ENCODE measurements at places on chromosomes 1 and 21. TPM values are rescaled to one million over a fixed set of nuclear protein-coding genes. Genes with fewer than 3 reads are reported as not detected.

MIXL1 gene
- not detected for total RNA-seq

IL20 gene
- not detected for total RNA-seq

AIRE gene
- total RNA-seq: not detected

DNA sequence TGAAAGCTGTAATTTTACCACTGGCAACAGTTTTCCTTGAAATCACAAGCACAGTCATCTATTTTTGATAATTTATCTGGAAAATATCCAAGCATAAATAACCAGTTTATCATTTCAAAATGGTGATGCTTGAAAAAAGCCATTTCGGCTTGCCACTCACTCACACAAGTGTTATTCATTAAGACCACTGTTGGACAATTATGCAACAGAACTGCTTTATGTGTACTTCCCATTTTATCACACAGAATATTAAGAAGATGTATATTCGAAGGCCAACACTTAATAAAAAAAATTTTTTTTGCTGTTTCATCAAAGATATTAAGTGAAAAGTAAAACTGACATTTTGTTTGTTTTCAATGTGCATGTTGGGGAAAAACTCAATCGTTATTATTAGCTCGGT, 62.3 kb downstream of the EIF4G3 start:
- H3K4me1 ChIP-seq: no peaks in the 10 kb centered on the region
- DNase-seq: no peak
- H3K27ac ChIP-seq: no peak overlapping the region
- no peaks in the 10 kb centered on the region for H3K36me3 ChIP-seq
- H3K4me3 ChIP-seq: no peak overlapping the region

DNA sequence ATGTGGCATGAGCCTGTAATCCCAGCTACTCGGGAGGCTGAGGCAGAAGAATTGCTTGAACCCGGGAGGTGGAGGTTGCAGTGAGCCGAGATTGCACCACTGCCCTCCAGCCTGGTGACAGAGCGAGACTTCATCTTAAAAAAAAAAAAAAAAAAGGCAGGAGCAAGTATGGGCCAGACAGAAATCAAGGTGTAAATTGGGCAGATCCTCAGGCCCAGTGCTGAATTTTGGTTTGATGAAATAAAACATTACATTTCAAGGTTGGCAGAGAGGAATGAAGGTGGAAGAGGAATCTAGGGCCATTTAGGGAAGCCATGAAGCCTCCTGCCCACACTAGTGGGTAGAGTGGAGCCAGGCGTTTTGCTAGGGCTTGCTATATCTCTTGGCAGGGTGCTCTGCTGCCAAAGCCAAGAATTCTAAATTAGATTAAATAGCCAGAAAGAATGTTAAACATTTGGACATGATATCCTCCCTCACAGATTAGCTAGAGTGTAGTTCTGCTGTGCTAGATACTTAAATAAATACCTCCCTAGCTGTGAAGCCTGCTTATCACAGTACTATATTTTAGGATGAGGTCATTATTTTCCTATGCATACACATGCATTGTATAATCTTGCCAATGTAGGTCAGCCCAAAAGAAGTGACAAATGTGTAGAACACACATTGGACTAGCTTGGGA, 16.6 kb upstream of the LGALS8 start:
- no peaks in the 10 kb centered on the region for H3K4me1 ChIP-seq
- no peaks in the 10 kb centered on the region for H3K27me3 ChIP-seq
- H3K36me3 ChIP-seq: no peaks in the 10 kb centered on the region
- no peak for DNase-seq
- H3K27ac ChIP-seq: no peak overlapping the region
- H3K4me3 ChIP-seq: no peak overlapping the region

DNA sequence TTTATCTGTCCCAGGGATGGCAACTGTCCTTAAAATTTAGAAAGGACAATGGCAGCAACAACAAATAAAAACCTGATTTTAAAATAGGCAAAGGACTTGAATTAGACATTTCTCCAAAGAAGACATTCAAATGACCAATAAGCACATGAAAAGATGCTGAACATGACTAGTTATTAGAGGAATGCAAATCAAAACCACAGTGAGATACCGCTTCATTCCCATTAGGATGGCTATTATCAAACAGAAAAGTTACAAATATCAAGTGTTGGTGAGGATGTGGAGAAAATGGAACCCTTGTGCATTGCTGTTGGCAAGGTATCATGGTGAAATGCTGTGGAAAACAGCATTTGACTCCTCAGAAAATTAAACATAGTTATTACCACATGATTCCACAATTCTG, 120.7 kb downstream of the CRB1 start:
- no peaks in the 10 kb centered on the region for H3K4me1 ChIP-seq
- no peak overlapping the region for H3K4me3 ChIP-seq
- H3K27ac ChIP-seq: no peak overlapping the region
- no peaks in the 10 kb centered on the region for H3K36me3 ChIP-seq

DNA sequence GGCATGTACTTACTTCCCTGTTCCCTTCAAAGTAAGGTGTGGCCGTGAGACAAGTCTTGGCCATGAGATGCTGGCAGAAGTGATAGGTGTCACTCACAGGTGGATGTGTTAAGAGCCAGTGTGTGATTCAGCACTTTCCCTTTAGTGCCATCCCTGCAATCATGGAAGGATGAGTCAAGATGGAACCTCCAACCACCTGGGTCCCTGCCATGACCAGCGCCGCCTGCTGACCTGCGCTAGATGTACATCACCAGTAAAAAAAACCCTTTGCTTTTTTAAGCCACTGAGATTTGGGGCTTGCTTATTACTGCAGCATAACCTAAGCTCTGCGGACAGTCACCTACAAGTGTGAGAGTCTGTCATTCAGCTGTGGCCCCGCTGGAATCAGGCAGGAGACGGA, 71.7 kb downstream of the TOMM20 start:
- no peak overlapping the region for H3K4me3 ChIP-seq
- H3K27me3 ChIP-seq: no peaks in the 10 kb centered on the region
- no peak overlapping the region for H3K27ac ChIP-seq
- H3K4me1 ChIP-seq: peaks cover 3% of the 10 kb centered on the region

GRCh38 chr21:26819740-26820324, 25.4 kb downstream of the ADAMTS1 start:
- H3K4me3 ChIP-seq: no peak overlapping the region
- H3K4me1 ChIP-seq: peaks cover 7% of the 10 kb centered on the region
- H3K36me3 ChIP-seq: no peaks in the 10 kb centered on the region
- H3K27ac ChIP-seq: no peak overlapping the region
- DNase-seq: no peak
- H3K27me3 ChIP-seq: no peaks in the 10 kb centered on the region

SEMA4A gene
- total RNA-seq: 15.8 TPM

DNA sequence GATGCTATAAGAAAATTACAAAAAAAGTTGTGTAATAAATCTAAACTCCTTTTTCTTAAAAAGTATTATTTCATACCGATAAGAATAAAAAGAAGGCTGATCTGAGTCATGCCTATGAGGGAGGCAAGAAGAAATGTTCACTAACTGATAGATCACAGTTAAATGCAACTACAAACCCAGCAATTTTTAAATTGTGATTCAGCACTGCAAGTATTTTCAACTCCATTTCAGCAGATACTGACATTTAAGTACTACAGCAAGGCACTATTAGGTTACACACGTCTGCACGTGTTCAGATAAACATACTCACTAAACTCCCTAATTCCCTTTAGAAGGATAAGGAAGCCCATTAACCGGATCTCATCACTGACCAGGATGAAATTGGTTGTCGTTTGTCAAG, 213.3 kb upstream of the ZRANB2 start:
- H3K4me1 ChIP-seq: no peaks in the 10 kb centered on the region
- H3K36me3 ChIP-seq: no peaks in the 10 kb centered on the region
- no peak for DNase-seq
- no peak overlapping the region for H3K4me3 ChIP-seq

VAV3 gene
- 7.7 TPM for total RNA-seq

FCRL6 gene
- not detected for total RNA-seq

GRCh38 chr1:163768576-163768975, 446.8 kb downstream of the NUF2 start:
- no peaks in the 10 kb centered on the region for H3K4me1 ChIP-seq
- H3K4me3 ChIP-seq: no peak overlapping the region
- H3K27me3 ChIP-seq: no peaks in the 10 kb centered on the region
- H3K27ac ChIP-seq: no peak overlapping the region
- no peak for DNase-seq

DNA sequence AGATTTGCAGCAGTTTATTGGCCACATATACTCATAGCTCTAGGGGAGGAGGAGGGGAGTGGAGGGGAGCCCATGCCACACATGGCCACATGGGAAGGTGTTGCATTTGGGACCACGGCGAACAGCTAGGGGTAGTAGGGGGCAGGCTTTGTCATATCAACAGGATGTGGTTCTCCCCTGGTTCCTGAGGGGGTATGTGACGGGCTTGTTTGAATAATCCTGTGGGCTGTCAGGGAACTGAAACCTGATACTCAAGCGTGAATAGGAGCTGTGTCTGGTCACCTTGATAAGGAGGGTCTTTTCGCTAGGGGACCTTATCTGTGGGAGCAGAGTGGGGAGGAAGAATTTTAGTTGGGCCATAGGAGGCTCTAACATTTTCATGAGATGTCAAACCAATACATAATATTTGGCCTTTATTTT, 264.7 kb downstream of the CTH start:
- H3K4me3 ChIP-seq: no peak overlapping the region
- H3K36me3 ChIP-seq: no peaks in the 10 kb centered on the region
- H3K27ac ChIP-seq: no peak overlapping the region
- DNase-seq: no peak
- H3K27me3 ChIP-seq: no peaks in the 10 kb centered on the region
- H3K4me1 ChIP-seq: peaks cover 7% of the 10 kb centered on the region

DNA sequence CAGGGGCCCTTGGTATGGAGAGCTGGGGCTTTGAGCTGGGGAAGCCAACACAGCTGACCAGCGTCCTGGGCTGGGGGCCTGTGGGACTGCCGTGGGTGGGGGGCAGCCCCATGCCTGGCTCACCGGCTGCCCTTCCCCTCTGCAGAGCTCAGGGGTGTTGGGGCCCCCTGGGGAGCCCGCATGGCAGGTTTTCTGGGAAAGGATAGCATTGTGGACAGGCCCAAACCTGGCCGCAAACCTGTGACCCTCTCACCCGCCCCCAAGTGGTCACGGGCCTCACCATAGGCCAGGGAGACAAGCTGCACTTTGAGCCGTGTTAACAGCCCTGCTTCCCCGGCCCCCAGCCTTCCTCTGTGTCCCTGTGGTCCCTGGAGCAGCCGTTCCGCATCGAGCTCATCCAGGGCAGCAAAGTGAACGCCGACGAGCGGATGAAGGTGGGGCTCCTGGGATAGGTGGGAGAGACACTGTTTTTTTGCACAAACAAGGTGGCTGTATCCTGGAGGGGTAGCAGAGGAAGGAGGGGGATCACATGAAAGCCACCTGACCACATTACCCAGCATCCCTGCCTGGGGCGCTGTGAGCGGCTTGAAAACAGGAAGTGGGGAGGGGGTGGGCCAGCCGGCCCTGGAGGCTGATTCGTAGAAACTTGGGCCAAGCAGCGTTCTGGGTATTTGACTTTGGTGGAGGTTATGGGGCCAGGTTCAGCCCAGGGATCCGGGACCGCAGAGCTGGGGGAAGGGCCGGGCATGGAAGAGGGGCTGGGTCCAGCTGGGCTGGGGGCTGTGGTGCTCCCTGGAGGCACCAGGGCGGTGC, 65.9 kb downstream of the PIK3CD start:
- peak overlapping the region; percentile 13 for H3K4me3 ChIP-seq
- no peak for DNase-seq
- H3K36me3 ChIP-seq: peaks cover 17% of the 10 kb centered on the region
- peaks cover 3% of the 10 kb centered on the region for H3K4me1 ChIP-seq
- no peaks in the 10 kb centered on the region for H3K27me3 ChIP-seq
- H3K27ac ChIP-seq: no peak overlapping the region

DNA sequence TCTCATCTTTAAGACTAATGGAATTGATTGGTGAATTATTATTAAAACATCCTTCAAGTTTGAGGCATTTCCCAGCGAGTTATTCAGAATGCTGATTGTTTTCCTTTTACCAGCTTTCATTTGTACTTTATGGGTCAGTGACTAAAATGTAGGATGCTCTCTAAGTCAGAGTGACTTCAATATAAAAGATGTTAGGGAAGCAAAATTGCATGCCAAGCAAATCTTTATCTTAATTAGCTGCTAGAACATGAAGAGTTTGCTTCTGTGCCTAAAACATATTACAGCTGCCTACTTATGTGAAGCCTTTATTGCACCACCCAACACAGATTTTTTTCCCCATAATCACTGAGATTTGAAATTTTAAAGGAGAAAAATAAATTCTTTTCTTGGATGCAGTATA, 79.8 kb upstream of the CYYR1 start:
- DNase-seq: no peak
- H3K4me1 ChIP-seq: no peaks in the 10 kb centered on the region
- no peaks in the 10 kb centered on the region for H3K27me3 ChIP-seq
- no peak overlapping the region for H3K27ac ChIP-seq
- H3K4me3 ChIP-seq: no peak overlapping the region

- no peak overlapping the region for H3K27ac ChIP-seq
- peaks cover 6% of the 10 kb centered on the region for H3K4me1 ChIP-seq
- no peak overlapping the region for H3K4me3 ChIP-seq
Measured at GRCh38 chr1:41889506-41890414, 29.0 kb downstream of the HIVEP3 start.

WNT2B gene
- total RNA-seq: 10.0 TPM

DNA sequence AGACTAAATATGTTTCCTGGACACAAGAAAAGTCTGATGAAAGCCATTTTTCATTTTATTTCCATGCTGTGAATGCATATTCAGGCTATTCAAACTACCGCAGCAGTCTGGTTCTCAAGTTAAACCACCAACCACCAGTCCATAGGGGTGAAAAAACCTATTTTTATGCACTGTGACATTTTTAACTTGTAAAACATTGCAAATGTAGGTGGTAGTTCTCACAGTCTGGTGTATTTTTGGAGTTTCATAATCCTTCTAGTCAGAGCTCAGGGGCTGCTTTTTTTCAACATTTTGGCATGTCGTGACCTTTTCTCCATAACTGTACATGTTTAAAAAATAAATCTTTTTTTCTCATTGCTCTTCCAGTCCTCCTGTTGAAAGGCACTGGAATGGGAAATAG, 907.6 kb upstream of the ADGRL2 start:
- peak overlapping the region; percentile 25 for H3K4me3 ChIP-seq
- no peaks in the 10 kb centered on the region for H3K36me3 ChIP-seq
